Right kidney (tissue), 9 donors: ENCODE measurements at places on chromosomes 5 and 9.
A peak's percentile ranks its signal among the peaks of the same experiment; 100 is the strongest.

GRCh38 chr9:16873126-16873802, 2.8 kb upstream of the BNC2 start:
- no peak for DNase-seq

DNA sequence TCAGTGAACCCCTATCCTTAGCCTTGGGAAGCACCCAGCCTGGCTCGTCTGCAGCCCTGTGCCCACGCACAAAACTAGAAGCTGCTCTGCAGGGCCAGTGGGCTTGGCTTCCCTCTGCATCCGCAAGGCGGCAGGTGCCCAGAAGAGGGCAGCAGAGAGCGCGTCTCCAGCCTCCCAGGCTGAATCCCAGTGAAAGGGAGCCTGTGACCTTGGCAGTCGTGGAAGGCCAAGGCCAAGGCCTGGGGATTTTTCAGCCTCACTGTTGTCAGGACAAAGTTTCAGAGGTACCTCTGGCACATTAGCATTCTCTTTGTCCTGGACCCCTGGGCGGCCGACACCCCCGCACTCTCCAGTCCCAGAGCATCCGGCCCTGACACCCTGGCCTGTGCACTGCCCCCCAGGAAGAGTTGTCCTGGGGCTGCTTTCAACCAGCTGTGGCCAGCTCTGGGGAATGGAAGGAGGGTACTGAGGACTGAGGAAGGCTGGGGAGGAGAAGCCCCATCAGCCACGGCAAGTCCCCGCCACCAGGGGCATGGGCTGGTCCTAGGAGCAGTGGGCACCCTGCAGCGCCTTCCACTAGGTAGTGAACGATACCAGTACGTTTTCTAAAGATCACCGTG, 63.6 kb upstream of the IL17B start:
- peak; percentile 60 for DNase-seq

DNA sequence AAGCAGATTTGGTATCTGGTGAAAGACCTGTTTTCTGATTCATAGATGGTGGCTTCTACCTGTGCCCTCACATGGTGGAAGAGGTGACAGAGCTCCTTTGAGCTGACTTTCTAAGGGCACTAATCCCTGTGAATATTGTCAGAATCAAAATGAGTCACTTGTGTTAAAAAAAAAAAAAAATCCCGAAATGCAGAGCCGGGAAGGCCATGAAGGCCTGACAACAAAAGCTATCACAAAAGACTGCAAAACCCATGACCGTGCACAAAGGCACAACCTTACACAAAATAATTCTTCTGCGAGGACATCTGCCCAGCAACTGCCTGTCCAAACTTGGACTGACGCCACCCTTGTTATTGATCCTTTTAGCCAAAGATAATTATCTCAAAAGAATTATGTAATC, 19.6 kb upstream of the UBTD2 start:
- no peak for DNase-seq

DNA sequence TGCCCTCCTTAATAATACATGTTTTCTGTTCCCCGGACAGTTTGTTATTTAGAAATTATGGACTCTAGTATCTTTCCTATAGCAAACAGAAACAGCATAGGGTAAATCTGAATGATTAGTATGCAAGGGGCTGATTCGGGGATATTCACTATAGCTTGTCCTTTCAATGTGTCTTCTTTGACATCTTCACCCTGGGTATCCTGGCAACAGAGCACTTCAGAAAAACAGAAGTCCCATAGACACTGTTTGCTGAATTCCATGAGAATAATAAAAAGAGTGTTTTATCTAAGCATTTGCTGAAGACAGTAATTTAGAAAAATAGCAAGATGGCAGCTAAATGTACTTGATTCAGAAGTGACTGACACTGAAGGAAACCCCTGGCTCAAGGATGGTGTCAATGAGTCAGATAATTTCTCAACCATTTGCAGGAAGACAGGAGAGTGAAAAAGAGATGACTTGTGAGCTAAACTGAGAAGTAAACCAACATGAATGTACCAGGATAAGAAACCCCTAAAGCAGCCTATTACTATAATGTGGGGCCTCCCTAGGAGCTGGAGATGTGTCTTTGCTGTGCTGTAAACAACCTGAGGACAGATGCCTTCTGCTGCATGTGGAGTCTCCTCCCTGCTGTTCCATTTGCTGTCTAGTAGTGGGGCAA, 246.2 kb downstream of the MAN2A1 start:
- DNase-seq = no peak

DNA sequence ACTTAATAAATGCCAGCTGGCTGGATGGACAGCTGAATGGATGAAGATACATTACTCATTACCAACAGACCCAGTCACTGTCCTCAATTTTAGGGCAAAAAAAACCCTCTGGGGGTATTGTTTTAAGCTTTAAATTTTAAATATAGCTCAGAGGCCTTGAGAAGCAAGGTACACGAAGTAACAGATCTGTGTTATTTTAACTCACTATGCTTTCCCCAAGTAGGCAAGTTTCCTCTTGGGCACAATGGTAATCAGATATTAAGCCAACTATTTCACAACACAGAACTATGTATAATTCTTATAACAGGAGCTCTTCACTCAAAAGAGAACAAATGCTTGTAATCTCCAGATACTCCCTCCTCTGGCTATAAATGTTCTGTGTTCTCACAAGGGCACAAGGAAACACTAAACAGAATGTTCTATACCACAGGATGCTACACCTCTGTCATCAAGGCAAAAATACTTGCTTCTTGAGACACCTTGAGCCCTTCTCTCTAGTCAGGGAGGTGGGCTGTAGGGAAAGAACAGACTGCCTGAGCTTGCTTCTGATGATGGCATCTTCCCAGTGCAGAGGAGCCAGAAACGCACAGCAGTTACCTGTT, 443.8 kb downstream of the SPOCK1 start:
- no peak for DNase-seq

DNA sequence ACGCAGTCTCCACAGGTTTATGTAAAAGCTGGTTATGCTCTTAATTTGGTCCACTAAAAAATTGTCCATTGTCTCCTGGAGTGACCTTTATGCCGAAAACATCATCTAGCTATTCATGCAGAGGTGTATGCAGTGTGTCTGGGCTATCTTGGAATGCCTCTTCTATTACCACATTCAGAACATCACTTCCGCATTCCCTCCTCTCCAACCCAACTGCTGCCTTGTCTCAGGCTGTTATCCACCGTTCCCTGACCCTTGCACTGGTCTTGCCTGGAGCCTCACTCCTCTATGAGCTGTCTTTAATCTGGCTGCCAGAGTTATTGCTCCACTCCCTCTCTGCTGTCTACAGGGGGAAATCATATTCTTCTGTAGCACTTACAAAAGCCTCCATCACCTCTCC, 214.1 kb upstream of the ANKRD55 start:
- DNase-seq = no peak

DNA sequence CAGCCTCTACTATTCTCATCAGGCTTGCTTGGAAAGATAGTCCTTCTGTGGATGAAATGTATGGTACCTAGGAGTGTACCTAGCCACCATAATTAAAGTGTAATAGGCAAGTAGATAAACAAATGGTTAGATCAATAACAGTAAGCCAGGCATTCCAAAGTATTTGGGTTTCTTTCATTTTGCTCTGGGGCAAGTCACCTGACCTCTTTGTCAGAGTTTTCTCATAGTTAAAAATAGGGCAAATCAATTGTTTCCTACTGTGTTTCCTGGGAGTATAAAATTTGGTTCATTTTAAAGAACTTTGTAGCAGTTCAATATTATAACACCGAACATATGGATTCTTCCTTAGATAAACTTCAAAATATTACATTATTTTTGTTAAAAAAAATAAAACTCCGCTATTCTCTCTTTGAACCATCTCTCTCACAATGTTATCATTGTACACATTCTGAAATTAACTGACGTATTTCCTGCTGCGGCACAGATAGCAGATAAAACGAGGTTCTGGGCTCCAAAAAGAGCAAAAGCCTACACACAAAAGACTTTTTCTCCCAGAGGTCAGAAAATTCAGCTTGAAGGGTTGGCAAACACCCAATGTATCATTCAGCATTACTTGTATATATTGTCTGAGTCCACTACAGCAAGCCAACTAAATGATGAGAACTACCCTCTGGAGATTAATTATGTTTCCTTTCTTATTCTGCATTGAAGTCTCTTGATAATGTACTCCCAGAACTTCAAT, 267.9 kb downstream of the COX7C start:
- DNase-seq = no peak

GRCh38 chr5:150156540-150156939, 895 bp upstream of the PDGFRB start:
- no peak for DNase-seq

GRCh38 chr9:122113574-122113973, 20.5 kb upstream of the TTLL11 start:
- no peak for DNase-seq

GRCh38 chr5:143147902-143148301, 255.6 kb downstream of the NR3C1 start:
- DNase-seq = no peak

GRCh38 chr5:76688836-76689235, 27.1 kb upstream of the F2R start:
- no peak for DNase-seq

GRCh38 chr5:420632-421286, 22.2 kb upstream of the EXOC3 start:
- DNase-seq = no peak

DNA sequence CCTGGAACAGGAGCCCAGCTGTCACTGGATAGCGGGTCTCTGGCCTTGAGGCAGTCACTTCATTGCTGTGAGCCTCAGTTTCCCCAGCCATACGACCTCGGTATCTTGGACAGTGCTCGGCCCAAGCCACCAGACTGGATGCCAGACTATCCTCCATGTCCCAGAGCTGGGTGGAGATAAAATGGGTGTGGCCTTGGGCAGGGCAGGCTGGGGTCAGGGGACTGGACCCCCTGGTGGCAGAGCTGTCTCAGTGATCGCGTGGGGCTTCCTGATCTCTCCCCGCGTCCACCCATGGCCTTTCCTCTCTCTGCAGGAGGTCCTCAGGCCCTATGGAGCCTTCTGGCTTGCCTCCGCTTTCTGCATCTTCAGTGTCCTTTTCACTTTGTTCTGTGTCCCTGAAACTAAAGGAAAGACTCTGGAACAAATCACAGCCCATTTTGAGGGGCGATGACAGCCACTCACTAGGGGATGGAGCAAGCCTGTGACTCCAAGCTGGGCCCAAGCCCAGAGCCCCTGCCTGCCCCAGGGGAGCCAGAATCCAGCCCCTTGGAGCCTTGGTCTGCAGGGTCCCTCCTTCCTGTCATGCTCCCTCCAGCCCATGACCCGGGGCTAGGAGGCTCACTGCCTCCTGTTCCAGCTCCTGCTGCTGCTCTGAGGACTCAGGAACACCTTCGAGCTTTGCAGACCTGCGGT, 10.0 kb downstream of the SLC2A8 start:
- no peak for DNase-seq

GRCh38 chr5:129395247-129395646, 64.9 kb upstream of the ADAMTS19 start:
- no peak for DNase-seq

DNA sequence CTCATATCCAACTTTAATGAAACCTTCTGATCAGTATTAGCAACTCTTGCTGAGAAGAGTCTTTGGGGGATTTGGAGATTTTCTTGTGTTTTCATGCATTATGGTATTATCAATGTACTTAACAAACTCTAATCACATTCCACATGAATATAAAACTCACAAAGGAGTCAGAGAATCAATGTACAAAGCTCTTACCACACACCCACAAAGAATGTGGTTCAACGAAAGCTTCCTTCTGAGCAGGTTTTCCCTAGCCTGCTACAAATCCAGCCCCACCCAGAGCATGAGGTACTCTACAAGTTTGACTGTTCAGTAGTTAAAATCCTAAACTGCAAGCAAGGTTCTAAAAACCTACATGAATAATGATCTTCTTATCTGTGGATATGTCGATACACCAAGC, 210.1 kb downstream of the TARS1 start:
- no peak for DNase-seq

DNA sequence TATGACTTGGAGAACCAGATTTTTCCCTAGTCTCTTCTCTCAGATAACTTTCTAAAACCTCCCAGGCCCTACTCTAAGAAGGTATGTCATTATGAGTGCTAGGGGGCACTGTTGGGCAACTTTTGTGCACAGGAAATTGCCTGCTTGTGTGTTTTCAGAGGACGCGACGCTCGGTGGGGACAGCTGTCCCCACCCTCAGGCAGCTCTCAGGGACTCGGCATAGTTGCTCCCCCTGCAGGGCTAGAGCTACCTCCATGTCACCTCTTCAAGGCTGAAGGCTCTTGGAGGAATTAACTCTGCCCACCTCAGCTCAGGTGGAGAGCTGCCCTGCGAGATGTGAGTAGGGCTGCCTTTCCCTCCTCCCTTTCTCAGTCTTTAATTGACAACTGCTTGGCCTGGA, 10.2 kb upstream of the TIFAB start:
- DNase-seq = peak; percentile 39

DNA sequence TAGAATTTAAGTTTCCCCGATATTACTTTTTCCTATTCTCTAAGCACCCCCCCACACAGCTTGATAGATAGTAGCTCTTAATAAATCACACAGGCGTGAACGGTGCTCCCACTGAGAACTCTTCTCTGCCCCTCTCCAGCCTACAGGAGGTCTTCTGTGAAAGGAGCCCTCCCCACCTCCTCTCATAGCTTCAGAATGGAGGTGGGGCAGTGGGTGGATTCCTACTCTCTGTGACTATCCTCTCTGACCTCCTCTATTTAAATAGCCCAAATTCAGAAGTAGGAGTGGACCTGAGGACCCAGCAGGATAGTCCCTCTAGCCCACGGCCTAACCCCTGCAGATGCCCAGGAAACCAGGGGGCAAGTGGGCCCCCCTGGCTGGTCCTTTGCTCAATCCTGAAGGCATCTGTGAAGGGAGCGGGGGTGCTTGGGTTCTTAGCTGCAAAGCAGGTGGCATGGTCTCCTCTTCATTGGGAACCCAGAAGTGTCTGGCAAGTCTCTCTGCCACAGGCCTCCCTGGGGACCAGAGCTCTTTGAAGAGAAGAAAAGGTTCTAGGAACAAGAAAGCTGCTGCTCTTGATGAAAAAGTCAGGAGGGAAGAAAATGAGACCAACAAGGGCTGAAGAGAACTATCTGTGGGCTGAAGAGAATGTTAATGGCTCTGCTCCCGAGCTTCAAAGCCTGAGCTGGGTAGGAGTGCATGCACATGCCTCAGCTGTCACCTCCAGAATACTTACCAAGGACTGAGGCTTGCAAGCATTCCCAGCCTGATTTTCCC, 21.1 kb upstream of the HSPA9 start:
- DNase-seq = no peak

- no peak for DNase-seq
These were observed 1.4 kb downstream of the CXCL14 start for GRCh38 chr5:135577421-135577820.

- DNase-seq = peak; percentile 17
These were observed 98.9 kb downstream of the LIX1 start for GRCh38 chr5:97043511-97043910.

GRCh38 chr9:86867804-86868313, 79.4 kb downstream of the GAS1 start:
- no peak for DNase-seq

DNA sequence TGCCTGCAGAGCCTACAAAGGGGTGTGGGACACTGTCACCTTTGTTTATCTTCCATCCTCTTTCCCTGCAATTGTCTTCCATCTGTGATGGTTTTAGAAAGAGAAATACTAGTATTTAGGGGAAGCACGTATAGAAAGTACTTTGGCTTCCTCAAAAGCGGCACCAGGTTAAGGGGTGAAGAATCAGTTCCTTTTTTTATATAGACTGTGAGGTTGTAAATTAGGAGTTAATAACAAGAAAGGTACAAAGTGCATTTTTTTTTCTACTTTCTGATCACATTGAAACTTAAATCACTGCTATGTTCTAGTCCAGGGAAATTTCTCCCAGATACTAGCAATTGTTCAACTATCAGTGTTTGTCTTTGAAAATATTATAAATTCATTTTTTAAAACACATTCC, 219.3 kb downstream of the CEMIP2 start:
- no peak for DNase-seq

GRCh38 chr5:180618829-180619562, 27.7 kb upstream of the SCGB3A1 start:
- DNase-seq = peak; percentile 84
